Kasumi-1 (cell line): ENCODE measurements at places on chromosomes 5 and 9.

DNA sequence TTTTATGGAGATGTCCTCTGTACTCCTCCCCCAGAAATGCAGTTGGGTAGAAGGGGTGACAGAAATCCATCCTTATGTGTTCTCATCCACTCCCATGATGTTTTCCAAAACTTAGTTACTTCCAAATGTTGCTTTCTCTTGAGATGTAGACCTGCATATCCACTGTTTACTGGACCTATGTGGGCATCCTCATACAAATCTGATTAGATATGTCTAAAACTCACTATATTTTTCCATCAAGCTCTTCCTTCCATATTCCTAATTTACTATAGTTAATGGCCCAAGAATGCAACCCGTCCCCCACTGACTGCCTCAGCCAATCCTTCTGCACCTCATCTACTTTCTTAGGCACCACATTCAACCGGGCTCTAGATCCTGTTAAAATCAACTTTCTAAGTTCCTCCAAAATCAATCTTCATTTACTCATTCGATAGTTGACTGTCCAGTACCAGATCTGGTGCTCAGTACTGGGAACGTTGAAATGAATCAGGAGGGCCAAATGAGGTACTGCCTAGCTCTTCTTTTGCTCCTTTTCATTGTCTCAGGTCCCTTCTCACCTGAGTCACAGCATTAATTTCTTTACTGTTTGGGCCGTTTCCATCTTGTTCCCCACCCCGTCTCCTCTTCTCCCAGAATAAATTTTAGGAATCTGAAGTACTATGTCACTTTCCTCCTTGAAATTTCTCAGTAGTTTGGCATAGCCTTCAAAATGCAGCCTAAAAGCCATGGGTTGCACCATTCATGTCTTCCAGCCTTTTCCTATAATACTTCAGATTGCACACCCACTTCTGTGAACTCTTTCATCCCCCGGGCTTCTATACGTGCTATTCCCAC lies 7.9 kb downstream of the PLK2 start:
- no peak for DNase-seq

DNA sequence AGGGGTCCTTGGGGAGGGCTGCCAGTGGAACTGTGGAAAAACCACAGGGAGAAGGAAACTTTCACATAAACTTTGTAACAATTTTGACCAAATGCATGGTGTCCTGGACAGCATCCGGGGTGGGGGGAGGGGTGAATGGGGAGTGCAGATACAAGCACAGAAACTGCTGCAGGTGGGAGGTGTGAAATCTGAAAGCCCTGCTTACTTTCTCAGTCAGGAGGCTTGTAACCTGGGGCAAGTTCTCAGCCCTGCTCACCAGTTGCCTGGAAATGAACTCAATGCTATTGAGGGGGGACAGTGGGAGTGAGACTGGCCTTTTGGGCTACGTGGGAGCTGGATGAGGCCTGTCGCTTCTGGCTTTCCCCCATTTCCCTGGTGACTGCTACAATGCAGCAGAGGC lies 694.5 kb upstream of the ZNF608 start:
- no peak for DNase-seq

- DNase-seq = no peak
Measured at GRCh38 chr5:24804221-24804681, 159.5 kb upstream of the CDH10 start.

GRCh38 chr5:144142139-144142823 lies 28.2 kb downstream of the YIPF5 start:
- DNase-seq = peak; percentile 84

DNA sequence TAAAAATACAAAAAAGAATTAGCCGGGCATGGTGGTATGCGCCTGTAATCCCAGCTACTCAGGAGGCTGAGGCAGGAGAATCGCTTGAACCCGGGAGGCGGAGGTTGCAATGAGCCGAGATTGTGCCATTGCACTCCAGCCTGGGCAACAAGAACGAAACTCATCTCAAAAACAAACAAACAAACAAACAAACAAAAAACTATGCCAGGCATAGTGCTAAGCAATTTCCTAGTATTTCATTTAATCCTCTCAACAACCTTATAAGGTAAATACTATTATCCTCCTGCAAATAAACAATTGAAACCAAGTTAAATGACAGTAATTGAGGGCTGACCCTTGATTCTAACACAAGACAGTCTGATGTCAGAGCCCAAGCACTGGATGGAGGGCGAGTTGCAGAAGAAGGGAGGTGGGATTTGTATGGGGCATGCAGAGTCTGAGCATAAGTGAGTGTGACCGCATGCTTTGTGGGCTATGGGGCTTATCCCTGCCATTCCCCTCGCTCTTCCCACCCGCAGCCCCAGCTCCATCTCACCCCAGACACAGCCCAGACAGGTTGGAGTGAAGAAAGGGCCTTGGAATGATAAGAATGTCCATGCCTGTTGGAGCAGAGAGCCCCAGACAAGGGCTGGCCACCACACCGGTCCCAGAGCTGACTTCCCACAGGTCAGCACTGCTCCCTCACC lies 24.3 kb upstream of the RPS14 start:
- DNase-seq = no peak

DNA sequence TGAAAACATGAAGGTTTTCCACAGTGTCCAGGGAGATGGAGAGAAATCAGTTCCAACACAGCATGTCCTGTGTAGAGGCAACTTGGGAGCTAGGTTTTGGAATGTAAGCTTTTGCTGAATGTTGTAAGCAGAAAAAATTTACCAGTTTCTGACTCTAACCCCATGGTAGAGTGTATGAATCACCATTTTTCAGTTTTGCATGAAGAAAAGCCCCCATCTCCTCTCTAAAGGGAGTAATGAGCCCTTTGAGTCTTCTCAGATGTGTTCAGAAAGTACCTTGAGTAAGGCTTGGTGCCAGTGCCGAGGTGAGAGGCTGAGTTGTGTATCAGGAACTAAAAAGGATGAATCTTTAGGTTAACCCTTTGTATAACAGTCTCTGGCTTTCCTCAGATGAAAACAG lies 96.2 kb downstream of the ADRB2 start:
- DNase-seq = no peak

DNA sequence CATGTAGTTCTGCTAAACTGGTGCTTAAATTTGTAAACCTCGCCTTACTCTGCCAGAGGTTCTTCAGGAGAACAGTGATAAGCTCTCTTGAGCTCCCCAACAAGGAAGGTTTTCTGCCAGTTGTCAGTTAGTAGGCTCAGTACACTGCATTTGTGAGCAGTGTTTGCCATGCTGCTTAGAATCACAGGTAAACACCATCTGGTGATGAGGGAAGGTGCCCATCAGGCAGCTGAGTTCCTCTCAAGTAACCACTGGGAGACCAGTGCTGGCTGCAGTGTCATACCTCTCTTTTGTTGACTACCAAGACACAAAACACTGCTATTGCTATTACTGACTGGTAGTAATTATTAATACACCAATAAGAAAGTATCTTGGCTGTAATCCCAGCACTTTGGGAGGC lies 186.2 kb upstream of the OTULINL start:
- DNase-seq = no peak

- no peak for DNase-seq
Measured at GRCh38 chr5:171462136-171462927, 42.9 kb downstream of the FGF18 start.

DNA sequence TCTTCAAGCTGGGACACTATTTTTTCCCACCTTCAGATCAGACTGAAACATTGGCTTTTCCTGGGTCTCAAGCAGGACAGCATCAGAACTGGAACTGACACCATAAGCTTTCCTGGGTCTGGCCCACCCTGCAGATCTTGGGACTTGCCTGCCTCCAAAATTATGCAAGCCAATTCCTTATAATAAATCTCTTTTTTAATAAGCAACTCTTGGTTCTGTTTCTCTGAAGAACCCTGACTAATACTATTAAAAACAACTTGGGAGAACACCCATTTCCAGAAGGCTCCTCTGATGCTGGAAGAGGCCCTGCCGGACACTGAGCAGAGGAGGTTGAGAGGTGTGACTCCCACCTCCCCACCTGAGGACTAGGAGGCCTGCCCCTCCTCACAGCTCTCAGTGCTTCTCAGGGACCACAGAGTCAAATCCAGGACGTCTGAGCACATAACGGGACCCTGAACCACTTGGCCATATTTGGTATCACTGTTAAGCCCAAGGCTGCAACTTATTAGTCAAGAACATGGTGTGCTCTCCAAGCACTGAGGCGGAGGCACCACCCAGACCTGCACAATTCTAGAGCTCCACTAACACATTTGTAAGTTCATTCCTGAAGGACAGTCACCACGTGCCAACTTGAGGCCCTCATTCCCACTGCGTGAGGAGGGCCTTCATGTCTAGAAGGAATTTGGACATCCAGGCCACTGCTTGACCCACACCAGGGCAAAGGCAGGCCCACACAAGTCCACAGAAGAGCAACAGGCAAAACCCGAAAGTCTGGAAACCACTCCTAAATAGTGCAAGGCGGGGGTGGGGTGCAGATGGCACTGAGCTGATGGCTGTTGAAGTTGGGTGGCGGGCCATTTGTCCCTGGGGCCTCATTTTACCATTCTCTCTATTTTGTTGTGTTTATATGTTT lies 9.5 kb downstream of the SHC3 start:
- no peak for DNase-seq

GRCh38 chr9:74573640-74574191 lies 76.6 kb downstream of the RORB start:
- peak; percentile 25 for DNase-seq

DNA sequence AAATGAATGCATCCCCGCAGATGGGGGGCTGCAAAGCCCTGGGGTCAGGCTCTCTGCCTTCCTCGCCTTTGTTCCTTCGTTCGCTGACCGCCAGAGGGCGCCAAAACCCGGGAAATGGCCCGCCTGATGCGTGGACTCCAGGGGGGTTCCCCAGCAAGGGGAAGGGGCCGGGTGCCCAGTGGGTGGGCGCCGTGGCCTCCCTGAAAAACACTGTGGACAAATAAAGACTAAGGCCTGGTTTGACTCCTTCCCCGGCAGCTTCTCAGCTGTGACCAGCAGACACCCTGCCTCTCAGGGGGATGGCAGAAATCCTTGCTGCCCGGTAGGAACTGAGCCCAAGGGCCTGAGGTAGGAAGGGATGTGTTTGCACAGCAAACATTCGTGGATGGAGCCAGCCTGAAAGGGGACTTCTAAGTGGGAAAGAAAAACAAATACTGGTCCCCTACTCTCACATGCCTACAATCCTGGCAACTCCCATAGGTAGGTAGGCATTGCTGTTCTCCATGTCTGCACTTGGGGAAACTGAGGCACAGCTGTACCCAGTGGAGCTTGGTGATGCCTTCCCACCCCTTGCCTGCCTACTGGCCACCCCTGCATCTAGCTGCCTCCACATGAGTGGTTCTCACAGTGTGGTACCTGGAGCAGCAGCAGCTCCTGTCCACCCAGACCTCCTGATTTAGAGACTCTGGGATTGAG lies 57.7 kb downstream of the DUSP1 start:
- DNase-seq = no peak

- no peak for DNase-seq
Measured at GRCh38 chr9:69621730-69622460, 50.3 kb downstream of the APBA1 start.

GRCh38 chr5:175749591-175749990 lies 91.7 kb downstream of the HRH2 start:
- DNase-seq = no peak

DNA sequence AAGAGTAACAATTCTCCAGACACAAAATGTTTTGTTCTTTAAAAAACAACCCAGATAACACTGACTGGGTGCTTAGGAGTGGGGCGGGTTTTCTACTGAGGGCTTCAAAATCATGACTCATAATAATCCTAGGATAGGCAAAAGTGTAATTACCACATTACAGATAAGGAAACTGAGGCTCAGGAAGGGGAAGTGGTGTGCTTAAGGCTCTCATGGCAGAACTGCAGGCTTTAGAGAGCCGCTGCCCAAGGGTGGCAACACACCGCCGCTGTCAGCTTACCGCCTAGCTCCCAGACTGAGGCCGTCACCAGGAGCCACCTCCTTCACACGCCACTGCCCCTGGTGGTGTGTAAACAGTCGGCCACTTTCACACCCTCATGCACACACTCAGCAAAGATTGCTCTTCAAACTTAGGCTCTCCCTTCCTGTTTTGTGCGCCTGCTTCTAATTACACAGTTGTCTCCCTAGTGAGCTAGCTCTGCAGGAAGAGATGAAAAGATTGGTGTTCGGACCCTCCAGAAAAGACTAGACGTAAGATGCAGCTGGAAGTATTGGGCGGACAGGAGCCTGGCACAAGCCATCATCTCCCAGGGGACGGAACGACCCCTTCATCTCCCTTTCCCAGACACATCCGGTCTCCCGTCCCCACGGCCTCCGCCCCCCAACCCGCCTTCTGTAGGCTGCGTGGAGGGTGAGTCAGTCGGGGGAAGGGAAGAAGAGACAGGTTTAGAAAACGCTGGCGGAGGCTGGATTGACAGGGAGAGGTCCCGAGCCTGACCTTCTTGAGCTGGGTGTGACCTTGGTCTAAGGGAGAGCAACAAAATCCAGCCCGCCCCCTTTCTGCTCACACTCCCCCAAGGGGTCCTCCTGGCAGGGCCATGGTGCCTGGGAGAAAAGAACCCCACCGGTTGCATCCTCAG lies 162.7 kb downstream of the SYK start:
- no peak for DNase-seq

GRCh38 chr5:33921002-33921401 lies 15.2 kb upstream of the RXFP3 start:
- DNase-seq = no peak

GRCh38 chr9:36486933-36487481 lies 85.7 kb upstream of the MELK start:
- peak; percentile 59 for DNase-seq

- peak; percentile 99 for DNase-seq
Measured at GRCh38 chr5:10681731-10682679, 79.0 kb downstream of the DAP start.

GRCh38 chr5:43940562-43940961 lies 337.6 kb downstream of the NNT start:
- DNase-seq = no peak

DNA sequence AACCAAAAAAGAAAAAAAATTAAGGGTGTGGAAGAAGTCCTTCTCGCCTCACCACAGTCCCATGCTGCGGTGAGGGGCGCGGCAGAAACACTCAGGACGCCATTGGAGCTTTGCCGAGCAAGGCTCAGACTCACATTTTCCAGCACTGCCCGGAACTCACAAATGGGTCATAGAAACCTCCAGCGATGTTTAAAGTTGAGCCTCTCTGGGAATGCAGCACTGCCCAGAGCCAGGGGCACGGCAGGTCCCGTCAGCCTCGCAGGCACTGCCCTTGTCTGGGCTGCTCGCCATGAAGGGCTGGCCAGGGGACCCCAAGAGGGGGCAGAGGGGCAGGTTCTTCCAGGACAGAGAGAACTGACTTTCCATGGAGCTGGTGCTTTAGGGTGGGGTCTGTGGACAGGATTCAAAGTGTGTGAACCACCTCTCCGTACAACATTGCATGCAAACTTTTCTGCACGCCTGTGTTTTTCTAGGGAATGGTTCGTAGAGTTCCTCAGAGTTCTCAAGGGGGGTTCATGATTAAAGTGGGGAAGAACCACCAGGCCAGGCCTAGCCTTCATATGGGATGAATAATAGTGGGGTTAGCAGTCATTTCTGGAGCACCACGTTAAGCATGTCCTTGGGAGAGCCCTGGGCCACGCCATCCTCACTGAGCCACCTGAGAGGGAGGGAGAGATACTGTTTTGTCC lies 38.4 kb downstream of the PRRX2 start:
- DNase-seq = no peak

DNA sequence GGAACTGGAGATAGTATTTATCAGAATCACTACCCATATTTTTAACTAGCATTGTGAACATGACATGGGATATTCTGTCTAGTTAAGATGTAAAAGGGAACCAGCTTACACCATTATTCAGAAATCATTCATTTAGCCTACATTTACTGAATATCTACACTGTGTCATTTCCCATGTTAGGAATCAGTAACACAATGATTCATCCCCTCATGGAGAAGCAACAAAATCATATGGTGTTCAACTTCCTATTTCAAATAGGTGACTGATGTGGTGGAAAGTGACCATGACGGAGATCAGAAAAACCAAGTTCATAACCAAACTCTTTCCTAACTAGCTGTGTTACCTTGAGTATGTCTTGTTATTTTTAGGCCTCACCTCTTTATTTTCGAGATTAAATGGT lies 550.0 kb upstream of the TUSC1 start:
- DNase-seq = no peak
